ENCODE measurements at places on chromosomes 3 and 15. TPM values are rescaled to one million over a fixed set of nuclear protein-coding genes. Genes with fewer than 3 reads are reported as not detected.

DNA sequence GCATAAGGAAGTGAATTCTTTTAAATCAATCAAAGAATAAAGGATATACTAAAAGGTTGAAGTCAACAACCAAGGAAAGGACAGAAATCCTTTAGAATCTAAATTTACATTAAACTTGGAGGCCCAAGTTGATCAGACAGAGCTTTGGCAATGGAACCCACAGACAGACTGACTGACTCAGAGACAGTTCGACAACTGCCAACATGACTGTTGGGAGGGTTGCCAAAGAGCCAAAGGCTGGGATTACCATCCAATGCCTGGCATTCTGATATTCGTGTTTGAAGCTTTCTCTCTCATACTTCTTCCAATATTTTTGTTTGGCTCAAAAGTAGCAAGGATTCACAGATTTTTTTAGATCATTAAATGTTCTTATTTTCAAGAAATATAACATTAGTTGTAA, 406.1 kb downstream of the PLCL2 start:
- DNase-seq, result no peak

DNA sequence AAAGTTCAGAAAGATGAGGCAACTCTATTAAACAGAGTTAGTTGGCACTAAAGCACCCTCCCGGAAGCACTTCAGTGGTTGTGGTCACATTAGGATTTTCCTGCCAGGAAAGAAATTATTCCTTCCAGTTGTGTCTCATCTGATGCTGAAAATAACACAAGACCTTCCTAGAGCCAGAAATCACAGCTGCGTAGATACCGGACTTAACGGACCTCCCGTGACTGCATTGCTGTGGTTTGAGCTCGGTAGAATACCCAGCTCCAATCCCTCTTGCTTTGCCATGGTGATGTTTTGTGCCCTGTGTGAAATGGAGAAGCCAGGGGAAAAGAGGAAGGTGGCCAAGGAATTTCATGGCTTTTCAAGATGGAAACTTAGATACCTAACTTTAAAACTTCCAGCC, 215.0 kb upstream of the IGF1R start:
- no peak for DNase-seq

DNA sequence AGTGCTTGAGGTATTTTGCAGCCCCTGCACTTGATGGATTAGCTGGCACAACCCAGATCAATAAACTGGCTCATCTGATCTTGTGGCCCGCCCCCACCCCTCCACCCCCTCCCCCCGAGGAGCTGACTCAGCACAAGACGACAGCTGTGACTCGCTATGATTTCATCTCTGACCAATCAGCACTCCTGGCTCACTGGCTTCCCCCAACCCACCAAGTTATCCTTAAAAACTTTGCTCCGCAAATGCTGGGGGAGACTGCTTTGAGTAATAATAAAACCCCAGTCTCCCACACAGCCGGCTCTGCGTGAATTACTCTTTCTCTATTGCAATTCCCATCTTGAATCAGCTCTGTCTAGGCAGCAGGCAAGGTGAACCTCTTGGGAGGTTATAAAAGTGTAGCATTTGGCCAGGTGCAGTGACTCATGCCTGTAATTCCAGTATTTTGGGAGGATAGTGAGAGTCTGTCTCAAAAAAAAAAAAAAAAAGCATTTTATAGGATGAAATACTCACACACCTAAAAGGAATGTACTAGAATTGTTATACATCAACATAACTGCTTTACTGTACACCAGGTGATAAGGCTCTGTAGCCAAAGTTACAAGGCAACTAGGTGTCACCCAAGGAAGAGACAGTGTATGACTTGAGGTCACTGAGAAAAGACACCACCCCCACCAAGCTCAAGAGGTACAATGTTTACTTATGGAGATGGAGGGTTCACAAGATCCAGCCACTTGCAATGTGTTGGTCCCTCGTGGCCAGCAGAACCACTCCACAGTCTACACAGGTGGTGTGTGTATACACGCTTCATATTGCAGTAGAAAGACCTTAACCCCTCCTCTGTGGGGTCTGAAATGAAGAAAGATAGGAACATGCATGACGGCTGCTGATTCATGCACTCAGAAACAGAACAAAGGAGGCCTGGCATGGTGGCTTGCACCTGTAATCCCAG, 8.6 kb downstream of the ZNF445 start:
- DNase-seq, result no peak

- no peak for DNase-seq
These were observed 61.0 kb downstream of the SCN5A start for GRCh38 chr3:38588371-38588971.

DNA sequence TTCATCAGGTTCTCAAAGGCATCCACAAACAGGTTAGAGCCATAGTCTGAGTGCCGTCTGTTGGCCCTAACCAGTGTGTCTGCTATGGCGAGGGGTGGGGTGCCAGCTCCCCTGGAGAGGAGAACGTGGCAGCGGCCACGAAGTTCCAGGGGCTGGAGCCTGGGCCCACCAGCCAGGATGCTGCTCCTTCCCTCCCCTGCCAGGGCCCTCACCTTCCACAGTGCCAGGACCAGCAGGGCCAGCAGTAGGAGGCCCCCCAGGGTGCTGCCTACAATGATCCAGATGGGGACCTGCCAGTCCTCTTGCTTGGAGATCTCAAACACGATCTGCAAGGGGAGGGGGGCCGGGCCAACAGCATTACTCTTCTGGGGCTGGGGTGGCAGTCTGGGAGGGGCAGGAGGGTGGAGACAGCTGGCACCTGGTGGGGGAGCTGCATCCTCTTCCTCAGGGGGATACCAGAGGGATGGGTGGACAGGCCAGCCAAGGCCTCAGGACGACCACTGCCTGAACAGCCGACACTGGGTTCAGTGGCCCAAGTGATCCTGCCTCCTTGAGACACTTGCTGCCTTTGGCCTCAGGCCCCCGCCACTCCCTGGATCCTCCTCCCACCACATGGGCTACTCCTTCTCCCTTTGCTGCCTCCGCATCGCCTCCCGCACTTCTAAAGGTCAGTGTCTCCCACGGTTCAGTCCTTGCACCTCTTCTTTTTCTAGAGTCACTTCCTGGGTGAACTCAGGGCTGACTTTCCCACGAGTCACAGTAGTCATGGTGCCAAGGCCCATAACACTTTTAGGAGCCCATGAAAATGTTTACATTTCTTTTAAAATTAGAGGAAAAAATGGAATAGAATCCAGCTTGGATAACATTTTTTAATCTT, 26.3 kb downstream of the FEM1B start:
- DNase-seq, result no peak

GRCh38 chr3:124838963-124839362, 48.2 kb downstream of the ITGB5 start:
- DNase-seq, result no peak

- no peak for DNase-seq
These were observed 734.2 kb downstream of the MCTP2 start for GRCh38 chr15:94965593-94965992.

Gene PIERCE2
- 4.8 TPM for total RNA-seq

DNA sequence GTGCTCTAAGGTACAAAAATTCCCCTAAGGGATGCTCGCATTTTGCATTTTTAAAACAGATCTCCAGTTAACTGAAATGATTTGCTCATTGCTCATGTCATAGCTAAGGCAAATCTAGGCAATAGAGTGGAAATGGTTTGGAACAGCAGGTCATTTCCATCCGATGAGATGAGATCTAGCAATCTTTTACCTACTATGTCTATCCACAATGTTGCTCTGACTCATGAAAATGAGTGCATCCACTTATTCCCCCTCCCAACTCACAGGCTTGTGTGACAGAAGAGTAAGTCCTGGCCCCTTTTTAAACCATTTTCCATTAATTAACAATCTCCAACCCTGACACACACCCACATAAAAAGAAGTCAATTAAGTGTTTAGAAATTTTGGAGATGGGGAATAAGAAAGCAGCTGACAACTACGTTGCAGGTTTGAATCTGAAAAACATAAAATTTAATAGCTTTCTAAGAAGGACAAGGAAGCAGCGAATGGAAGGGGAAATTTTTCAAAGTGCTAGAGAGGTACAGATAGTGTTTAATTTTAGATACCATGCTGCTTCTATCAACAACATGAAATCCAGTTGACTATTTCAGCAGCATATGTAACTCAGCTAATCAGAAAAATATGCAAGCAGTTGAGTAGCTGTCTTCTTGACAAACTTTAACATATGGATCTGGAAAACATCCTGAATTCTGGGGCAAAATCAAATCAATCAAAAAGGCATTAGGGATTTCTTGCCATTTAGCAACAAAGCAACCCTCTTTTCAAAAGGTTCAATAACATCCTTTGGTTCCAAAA, 112.0 kb downstream of the TMCO5A start:
- no peak for DNase-seq

Gene LYZL4
- total RNA-seq, result not detected

Gene SPTSSB
- not detected for total RNA-seq
